Activated gamma-delta T cell treated with anti-CD3 and anti-CD28 coated beads, Interleukin-2, amount 50 U/mL, for 16 hours (primary cell): ENCODE measurements at places on chromosomes 5 and 9.

DNA sequence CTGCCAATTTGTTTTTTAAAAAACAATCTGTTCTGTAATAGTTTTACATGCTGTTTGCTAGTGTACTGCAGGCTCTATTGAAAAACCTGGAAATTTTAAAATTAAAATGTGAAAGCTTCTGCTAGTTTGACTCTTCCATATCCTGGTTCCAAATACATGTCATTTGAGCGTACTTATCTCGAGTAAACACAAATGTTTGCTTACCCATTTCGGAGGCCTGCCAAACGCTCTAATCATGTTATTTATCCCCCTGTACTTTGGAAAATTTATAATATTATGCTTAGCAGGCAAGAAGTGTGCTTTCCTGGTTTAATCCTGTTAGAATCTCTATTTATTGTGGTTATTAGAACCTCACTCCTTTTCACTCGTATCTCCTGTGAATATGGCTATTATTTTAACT, 476.8 kb upstream of the CYLC2 start:
- DNase-seq: no peak

DNA sequence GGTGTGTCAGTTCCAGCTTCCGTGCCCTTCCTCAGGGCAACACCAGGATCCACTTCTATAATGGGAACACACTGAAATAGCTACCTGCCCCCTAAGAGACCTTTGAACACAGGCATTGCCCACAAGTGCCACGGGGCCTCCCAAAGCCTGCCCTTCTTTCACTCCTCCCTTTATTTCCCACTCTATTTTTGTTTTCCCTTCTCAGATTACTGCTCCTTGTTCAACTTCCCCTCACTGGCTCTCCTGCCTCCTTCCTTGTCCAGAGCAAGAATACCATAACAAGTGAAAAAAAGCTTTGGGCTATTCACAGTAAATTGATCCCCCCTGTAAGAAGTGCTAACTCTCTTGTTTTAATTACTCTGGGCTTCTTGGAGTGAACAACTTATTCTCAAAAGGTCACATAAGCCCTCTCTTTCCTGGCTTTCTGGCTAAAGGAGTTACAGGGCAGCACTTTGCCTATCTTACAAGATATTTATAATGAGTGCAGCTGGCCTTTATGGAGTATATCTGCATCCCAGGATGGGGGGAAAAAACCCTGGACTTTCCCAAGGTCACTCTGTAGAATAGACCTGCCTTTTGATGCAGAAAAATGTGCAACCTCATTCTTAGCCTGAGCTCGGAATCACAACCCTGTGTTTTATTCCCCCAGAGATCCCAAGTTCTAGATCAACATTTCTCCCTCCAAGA, 11.3 kb downstream of the CTXN3 start:
- DNase-seq: no peak

DNA sequence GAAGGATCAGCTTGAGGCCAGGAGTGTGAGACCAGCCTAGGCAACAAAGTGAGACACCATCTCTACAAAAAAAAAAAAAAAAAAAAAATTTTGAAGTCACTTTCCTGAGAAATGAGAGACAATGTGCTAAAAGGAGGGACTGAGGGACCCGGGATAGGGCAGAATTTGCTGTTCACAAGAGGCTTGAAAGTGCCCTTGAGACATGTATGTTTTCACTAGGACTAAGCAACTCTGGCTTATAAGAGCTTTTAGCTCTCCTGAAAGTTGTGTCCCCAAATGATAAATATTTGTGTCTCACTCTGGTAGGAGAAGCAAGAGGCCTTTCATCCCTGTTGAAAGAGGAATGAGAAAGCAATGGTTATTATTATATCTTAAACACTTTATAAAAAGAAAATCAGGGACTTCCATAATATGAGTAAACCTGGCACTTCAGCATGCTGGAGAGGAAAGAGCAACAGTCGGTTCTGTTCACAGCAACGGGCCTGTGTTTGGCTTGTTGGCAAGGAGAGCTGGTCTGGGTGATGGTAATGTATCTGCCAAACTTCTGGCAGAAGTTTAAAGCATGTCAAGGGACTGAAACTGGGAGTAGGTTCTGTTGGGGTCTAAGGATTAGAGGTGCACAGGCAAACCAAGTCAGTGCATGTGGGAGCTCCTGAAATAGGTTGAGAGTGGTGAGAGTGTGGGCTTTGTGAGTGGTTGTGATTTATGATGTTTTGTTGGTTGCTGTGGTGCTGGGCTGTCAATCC, 32.2 kb downstream of the ENTREP1 start:
- DNase-seq: no peak

- DNase-seq: no peak
These were observed 44.5 kb upstream of the NR5A1 start for GRCh38 chr9:124551472-124552272.

DNA sequence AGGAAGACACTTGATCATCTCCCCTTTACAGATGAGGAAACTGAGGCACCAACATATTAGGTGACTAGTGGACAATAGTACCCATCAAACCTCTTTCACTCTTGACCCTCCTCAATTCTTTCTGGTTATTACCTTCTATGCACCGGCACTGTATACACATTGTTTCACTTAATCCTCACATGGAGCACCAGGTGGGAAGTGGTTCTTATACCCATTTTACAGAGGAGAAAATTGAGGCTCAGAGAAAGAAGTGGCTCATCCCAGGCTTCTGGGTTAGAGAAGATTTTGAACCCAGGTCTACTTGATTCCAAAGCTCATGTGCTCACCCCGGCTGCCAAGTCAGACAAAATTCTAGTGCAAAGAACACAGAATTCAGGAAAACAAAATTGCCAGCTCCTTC, 17.4 kb upstream of the DENND1A start:
- no peak for DNase-seq

DNA sequence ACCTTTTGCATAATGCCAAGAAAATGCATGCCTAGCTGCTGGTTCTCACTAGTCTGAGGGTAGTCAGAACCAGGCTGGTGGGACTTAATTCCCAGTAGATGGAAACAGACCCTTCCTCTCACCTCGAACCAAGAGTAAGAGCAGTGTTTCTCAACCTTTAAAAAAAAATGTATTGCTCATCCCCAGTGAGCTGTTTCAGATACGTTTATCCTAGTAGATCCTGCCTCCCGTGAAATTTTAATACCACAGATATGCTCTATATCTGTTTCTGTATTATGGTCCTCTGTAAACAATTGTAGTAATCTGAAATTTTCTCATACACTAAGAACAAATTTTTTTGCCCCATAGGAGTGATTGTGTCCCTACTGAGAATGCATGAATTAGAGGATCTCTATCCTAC, 86.2 kb downstream of the TEK start:
- no peak for DNase-seq

GRCh38 chr9:129709438-129710168, 43.2 kb downstream of the PTGES start:
- DNase-seq: no peak

GRCh38 chr5:126808521-126808988, 31.6 kb downstream of the LMNB1 start:
- DNase-seq: no peak

DNA sequence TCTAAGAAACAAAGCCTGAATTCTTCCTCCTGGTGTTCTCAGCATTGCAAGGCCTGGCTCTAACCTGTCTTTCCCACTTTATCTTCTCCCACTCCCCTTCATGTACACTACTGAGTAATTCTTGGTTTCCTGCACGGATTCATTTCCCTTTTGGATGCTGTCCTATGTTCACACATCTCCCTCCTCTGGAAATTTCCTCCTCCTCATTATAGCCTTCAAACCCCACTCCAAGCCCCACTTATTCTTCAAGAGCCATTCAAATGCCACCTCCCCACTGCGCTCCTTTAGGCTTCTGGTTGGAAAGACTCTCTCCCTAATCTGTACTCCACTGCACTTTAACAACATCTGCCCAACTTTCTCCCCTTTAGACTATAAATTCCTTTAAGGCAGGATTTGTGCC, 28.2 kb upstream of the C5orf63 start:
- DNase-seq: no peak

DNA sequence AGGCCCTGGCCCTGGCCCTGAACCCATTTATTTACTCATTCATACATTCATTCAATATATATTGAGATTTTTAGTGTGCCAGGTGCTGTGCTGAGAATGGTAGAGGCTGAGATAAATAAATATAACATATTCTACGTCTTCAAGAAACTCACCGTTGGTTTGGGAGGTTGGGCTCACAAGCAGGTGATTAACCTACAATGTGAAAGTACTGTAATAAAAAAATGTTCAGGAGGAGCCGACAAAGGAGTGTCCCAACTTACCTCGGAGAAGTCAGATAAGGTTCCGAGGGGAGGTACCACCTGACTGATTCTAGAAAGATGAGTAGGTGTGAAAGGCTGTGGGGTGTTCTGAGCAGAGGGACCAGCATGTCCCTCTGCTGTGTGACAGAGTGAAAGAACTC, 479.6 kb upstream of the KLF4 start:
- no peak for DNase-seq

GRCh38 chr9:128421482-128421996, 882 bp downstream of the CERCAM start:
- DNase-seq: no peak

GRCh38 chr5:40224421-40224820, 455.3 kb upstream of the PTGER4 start:
- no peak for DNase-seq

DNA sequence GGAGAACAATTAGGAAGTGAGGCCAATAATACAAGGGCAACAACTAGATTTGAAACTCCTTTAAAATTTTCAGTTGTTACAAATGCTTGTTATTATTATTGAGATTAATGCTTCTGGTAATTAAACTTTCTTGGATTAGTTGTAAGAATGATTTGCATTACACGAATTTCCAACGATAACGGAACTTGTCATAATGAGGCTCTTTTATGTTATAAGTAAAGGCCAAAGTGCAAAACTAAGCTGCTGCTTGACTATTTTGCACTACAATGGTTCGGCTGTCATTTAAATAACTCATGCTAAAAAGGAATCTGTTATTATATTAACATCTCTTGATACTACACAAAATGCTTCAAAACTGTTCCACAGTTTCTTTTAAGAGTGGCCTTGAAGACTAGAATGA, 1007.1 kb downstream of the PTPRD start:
- no peak for DNase-seq

DNA sequence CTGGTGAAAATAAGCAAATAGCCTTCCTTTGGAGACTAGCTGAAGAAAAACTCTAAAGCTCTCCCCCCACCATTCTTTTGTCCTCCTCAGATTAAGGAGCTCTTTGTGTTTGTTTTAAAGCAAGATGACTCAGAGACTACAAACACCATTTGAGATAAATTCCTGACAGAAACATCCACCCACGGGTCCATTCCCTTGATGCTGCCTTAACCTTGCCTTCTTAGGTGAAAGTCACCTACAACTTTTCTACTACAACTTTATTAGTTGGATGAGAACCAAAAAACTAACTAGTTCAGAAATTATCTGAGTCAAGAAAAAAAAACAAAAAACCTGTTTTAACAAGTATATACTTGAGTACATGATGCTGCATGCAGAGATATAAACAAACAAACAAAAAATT, 831.1 kb downstream of the NR2F1-AS1 start:
- no peak for DNase-seq
